ENCODE measurements at places on chromosomes 16 and 17.

DNA sequence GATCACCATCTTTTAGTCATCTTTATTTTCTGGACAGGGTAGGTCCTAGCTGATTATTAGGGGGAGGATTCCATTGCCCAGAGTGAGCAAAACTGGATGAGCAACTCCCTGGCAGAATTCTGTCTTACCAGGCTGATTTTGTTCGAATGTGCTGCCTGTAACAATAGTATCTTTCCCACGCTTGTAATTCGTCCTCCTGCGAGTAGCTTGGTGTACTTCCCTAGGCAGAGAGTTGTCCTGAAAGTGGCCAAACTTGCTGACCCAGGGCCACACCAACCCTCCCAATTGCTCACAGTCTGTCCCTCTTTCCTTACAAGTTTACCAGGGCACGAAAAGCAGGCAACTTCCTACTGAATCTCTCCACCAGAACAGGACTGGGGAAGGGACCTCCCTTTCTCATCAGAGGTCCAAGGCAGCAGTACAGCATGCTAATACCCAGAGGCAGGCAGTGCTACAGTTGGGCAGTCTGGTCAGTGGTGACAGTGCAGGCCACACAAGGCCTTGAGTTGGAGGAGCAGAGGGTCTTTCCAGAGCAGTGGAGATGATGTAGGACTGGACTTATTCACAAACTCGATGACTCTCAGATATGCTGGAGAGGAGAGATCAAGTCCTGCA, 67.8 kb upstream of the NLK start:
- H3K4me1 ChIP-seq: peaks cover 17% of the 10 kb centered on the region
- no peak overlapping the region for H3K4me3 ChIP-seq
- no peaks in the 10 kb centered on the region for H3K36me3 ChIP-seq
- DNase-seq: no peak
- peaks cover 5% of the 10 kb centered on the region for H3K27me3 ChIP-seq

DNA sequence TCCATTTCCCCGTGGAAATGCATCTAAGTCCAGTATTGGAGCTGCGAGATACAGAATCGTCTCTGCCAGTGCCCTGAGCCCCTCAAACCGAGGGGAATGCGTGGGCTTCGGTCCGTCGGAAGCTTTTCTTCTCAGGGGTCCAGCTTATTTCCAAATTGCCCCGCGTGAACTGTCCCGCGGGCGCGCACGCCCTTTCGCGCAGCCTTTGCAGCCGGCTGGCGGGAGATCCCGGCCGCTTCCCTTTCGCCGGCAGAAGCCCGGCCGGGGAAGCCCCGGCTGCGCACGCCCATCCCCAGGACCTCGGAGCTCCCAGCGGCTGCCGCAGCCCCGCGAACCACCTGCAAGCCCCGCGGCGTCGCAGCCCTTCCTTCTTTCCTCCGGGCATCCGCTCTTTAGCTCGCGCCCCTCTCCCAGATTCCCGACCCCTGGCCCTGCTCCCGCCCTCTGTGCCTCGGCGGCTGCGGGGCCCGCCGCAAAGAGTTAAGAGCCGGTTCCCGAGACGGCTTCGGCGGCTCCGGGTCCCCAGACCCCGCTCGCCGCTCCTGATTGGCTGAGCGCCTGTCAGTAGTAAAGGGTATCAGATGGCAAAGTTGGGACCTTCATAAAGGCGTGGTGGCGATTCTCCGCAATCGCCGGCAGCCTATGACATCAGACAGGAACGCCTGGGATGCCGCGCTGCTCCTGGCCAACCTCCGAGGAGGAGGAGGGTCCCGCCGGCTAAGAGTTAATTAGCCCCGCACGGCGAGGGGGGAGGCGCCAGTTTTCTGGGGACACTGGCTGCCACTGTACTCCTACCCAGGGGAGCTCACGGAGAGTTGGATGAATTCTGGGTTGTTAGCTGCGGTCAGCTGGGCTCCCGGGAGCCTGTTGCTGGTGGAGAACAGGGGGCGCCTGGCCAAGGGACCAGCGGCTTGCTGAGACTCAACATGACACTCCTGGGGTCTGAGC, at the start of gene MYOCD:
MYOCD (plus strand) TSS at position 628 of the 948 bp plus-strand sequence; CDS start at position 927, 299 bp downstream.
- peak; percentile 60 for DNase-seq
- peak within 1 kb of the TSS; percentile 91 for H3K4me3 ChIP-seq
- peaks cover 17% of the 10 kb centered on the region for H3K4me1 ChIP-seq
- no peak within 1 kb of the TSS for H3K27ac ChIP-seq
- H3K36me3 ChIP-seq: no peaks in the 10 kb centered on the region

DNA sequence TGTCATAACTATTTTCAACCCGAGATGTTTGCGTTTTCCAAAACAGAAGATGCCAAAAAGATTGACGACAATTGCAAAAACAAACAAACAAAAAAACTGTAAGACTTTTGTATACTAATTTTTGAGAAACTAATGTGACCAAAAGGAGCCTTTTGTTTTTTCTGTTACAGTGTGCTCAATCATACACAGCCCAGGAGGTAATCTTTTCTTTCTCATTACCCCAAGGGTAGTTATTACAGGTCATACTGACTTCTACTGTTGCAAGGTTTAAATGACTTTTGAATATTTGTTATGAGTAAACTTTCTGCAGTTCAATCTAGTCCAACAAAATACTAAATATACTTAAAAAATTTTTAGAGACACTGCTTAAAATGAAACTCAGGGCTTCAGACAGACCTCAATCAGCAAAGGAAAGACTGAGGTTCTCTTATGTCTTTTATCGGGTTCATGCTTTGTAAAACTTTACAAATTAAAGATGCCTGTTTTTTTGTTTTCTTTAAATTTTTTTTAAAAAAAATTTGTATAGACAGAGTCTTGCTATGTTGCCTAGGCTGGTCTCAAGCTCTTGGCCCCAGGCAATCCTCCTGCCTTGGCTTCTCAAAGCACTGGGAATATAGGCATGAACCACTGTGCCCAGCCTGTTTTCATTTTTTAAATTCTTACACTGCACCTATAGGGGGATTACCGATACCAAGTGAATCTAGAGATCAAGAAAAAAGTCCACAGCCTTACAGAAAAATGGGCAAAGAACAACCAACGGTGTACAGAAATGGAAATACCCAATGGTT, 47.6 kb downstream of the SPOP start:
- H3K27me3 ChIP-seq: no peaks in the 10 kb centered on the region
- H3K27ac ChIP-seq: no peak overlapping the region
- H3K4me3 ChIP-seq: no peak overlapping the region
- H3K36me3 ChIP-seq: no peaks in the 10 kb centered on the region
- DNase-seq: no peak

DNA sequence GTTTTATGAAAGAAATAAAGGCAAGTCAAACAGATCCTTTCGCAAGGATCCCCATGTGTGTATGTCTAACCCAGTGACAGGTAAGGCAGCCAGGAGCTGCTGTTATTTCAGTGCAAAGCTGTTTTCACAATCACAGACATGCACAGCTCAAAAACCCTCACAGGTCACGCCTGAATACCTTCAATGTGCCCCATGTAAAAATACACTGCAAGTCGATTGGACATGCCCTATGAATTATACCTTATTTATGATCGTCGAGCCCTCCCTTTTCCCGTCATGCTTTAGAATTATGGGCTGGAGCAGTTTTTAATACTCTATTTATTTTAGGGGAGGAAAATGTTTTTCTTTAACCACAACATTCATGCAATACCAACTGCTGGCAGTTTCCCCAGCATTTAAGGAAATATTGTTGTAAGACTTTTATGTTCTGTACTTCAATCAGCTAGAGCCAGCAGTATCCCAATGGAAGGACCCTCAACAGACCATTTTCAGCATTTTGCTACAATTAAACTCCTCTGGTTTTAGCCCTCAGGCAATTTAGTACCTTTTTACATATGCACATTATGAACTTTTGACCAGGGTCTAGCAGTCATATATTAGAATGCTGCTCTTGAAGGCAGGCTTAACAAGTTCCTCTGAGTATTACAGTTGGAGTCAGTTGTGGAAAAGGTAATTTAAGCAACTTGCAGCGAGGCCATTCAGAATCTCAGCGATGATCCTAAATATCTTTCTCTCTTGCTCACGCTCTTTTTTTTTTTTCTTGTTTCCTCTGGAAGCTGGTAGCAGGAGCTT, 362.2 kb downstream of the WWOX start:
- H3K27ac ChIP-seq: no peak overlapping the region
- H3K36me3 ChIP-seq: peaks cover 7% of the 10 kb centered on the region
- H3K4me3 ChIP-seq: no peak overlapping the region

DNA sequence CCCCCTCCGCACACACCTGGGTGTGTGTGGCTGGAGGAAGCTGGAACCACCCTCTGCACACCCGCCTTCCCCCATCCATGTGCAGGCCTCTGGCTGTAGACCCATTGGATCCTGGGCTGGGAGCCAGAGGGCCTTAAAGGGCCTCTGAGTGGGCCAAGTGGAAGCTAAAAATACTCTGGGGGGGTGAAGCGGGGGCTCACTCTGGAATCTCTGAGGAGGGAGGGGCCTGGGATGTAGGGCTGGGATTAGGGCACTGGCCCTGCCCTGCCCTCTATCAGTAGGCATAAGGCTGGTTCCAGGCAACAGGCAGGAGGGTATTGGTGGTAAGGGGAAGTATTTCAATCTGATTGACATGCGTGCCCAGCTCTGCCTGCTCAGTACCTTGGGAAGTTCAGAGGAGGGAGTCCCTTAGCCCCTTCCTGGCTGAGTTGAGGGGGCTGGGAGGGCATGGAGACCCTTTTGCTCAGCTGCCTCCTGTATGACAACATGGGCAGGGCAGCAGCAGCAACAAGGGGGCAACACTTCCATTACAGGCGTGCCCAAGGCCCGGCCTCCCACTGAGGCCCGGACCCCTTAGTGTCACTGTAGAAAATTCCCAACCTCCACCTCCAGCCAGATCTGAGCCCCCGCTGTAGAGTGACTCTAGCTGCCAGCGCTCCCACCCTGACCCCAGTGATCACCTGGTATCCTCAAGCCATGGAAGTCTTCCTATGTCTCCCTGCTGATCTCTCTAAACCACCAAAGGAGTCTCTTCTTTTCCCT, 5.2 kb downstream of the ITGA3 start:
- peaks cover 26% of the 10 kb centered on the region for H3K27me3 ChIP-seq
- no peaks in the 10 kb centered on the region for H3K36me3 ChIP-seq
- H3K4me1 ChIP-seq: peaks cover 31% of the 10 kb centered on the region
- no peak overlapping the region for H3K27ac ChIP-seq
- DNase-seq: no peak
- no peak overlapping the region for H3K4me3 ChIP-seq

DNA sequence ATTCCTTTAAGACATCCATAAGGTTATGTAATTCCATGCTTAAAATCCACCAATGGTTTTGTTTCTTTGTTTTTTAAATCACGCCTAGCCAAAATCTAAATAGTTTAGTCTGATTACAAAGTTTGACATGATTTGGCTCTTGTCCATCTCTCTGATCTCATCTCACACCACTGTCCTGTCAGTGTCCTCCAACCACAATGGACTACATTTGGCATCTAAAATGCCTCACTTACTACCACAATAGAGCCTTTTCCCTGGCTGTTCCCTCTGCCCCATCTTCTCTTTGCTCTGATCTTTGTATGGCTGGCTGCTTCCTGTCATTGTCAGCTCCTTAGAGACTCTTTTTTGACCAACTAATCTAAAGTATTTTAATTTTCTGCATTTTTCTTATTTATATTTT, 157.2 kb downstream of the MYO1D start:
- no peak for DNase-seq
- H3K4me3 ChIP-seq: no peak overlapping the region
- H3K36me3 ChIP-seq: no peaks in the 10 kb centered on the region
- no peaks in the 10 kb centered on the region for H3K4me1 ChIP-seq

DNA sequence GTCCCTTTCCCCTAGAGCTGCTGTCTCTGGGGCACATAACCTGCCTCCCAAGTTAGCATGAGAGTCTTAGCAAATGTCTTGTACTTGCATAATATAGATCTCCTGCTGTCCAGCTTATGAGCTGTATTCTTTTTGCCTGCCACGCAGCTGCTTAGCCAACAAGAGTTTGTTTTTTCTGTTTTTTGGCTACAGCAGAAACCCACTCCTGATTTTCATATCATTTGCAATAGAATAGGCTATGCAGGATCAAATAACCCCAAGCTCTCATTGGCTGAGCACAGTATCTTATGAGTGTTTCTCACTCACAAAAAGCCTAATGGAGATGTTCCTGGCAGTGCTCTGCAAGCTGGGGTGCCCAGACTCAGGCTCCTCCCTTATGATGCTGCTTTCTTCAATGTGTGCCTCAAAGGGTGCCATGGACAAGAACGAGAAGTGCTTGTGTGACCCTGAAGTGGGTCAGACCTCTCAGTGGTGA, 23.1 kb downstream of the B9D1 start:
- no peak overlapping the region for H3K27ac ChIP-seq
- peaks cover 3% of the 10 kb centered on the region for H3K27me3 ChIP-seq
- DNase-seq: no peak

GRCh38 chr16:72946474-72947194, 101.3 kb downstream of the ZFHX3 start:
- no peak for DNase-seq
- H3K4me1 ChIP-seq: peaks cover 59% of the 10 kb centered on the region
- peaks cover 39% of the 10 kb centered on the region for H3K36me3 ChIP-seq
- H3K27ac ChIP-seq: no peak overlapping the region
- H3K4me3 ChIP-seq: no peak overlapping the region

GRCh38 chr17:29584452-29585079, 4.9 kb downstream of the GIT1 start:
- H3K4me1 ChIP-seq: peaks cover 40% of the 10 kb centered on the region
- DNase-seq: no peak
- peak overlapping the region; percentile 88 for H3K27ac ChIP-seq
- H3K36me3 ChIP-seq: peaks cover 3% of the 10 kb centered on the region
- peak overlapping the region; percentile 85 for H3K4me3 ChIP-seq
- no peaks in the 10 kb centered on the region for H3K27me3 ChIP-seq

GRCh38 chr17:64218066-64218465, 45.0 kb downstream of the TEX2 start:
- peaks cover 22% of the 10 kb centered on the region for H3K4me1 ChIP-seq
- H3K4me3 ChIP-seq: no peak overlapping the region
- no peak for DNase-seq
- no peak overlapping the region for H3K27ac ChIP-seq
- peaks cover 19% of the 10 kb centered on the region for H3K27me3 ChIP-seq

GRCh38 chr17:60039847-60040442, 38.8 kb downstream of the HEATR6 start:
- H3K27ac ChIP-seq: no peak overlapping the region
- H3K4me3 ChIP-seq: no peak overlapping the region
- H3K36me3 ChIP-seq: peaks cover 2% of the 10 kb centered on the region

- no peaks in the 10 kb centered on the region for H3K4me1 ChIP-seq
- H3K27ac ChIP-seq: no peak overlapping the region
- no peak for DNase-seq
Measured at GRCh38 chr16:83365166-83365565, 442.6 kb upstream of the HSBP1 start.

- no peak overlapping the region for H3K4me3 ChIP-seq
- no peaks in the 10 kb centered on the region for H3K4me1 ChIP-seq
- no peaks in the 10 kb centered on the region for H3K36me3 ChIP-seq
- no peak overlapping the region for H3K27ac ChIP-seq
- H3K27me3 ChIP-seq: peaks cover 8% of the 10 kb centered on the region
Measured at GRCh38 chr16:21589551-21589950, 9.8 kb upstream of the METTL9 start.

All from neural crest cell (in vitro differentiated cells).